ENCODE measurements at places on chromosomes 5 and 9.

DNA sequence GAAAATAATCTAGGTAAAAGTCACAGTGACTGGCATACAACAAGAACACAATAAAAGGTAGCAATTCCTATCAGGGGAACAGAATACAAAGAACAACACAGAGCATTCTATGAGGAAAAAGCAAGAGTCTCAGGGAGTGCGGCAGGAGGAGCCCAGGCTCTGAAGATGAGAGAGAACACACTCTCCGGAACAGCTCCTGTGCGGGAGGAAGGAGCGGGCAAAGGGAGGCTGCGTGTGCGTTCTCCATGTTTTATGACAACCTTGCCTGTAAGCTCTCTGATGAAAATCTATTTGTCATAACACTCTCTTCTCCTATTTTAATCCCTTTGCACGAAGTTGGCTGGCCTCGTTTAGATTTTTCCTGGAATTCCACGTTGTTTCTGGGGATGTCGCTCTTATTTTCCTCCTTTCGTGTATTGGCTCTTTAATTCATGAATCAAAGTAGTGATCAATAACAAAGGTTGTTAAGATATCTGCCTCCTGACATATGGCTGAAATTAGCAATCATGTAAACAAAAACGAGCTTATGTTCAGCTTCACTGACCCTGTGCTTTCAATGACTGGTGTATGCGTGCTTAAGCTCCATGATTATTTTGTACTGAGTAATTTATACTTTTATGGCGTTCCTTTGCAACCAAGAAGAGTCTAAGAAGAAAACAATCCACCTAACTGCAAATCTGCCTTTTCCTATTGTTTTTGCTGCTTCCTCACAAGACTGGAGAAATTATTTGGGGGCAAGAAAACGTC is 109.5 kb downstream of the MYO10 start:
- no peak for DNase-seq

DNA sequence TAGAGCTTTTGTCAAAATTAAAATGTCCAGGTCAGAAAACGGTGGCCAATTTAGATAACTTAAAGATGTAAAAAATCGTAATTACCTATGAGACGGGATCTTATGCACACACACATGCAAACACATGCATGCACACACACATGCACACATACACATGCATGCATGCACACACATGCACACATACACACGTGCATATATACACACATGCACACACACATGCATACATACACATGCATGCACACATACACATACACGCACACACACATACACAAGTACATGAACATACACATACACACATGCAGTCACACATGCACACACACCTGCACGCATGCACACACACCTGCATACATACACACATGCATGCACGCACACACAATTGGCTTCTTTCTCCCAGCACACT is 362.0 kb downstream of the IRX1 start:
- no peak for DNase-seq

DNA sequence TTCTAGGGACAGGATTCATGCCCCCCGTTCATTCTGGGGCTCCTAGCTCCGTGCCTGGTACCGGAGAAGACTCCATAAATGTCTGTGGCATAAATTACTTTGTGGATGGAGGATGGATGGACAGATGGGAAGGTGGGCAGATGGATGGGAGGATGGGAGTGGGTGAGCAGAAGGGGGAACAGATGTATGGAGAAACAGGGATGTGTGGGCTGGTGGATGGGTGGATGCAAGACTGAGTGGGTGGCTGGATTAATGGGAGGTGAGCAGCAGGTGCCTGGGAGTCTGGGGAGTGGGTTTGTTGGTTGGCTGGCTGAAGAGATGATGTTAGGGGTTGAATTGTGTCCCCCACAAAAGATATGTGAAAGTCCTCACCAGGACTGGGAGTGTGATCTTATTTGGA is 43.5 kb downstream of the SARDH start:
- DNase-seq: no peak

DNA sequence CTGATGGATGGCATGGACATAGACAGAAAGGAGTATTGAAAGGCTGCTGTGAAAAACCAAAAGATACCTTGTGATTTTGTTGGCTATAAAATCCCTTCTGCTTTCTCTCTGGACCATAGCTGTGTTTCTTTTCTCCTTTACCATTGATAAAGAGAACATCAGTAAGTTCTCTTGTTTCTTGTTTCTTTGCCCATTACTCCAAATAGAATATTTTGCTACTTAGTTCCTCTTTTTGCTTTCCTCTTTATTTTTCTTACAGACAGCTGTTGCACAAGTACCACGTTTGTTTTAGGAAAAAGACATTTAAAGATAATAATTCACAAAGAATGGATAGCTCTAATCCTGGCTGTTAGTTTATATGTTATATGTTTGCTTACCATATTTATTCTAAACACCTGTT is 1129.2 kb downstream of the DTWD2 start:
- no peak for DNase-seq

DNA sequence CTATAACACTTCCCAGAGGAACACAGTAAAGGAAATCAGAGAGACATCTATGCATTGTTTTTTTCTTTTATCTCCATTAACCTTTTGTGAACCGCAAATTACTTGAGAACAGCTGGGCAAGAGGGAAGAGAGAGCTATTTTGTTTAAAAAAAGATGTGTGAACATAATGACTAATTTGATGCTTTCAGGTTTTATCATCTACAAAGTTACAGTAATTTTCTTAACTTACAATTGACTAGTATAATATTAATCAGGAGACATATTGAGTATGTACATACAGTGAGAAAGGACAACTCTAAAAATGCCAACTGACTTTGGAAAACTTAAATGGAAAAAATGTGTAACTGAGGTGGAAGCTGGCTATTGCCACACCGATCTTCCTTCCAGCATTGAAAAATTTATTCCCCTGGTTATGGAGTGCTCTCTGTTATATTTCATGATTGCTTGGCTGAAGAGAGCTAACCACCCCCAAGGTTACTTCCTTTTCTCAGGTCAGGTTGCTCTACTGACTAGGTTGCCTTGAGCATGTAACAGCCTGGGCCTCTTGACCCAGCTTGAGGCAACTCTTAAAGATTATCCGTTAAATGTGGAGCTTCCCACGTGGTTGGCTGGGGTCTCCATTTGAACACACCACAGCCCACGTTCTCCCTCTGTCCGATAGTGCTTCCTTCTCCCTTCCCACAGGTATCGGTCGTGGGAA is 62.6 kb upstream of the C6 start:
- no peak for DNase-seq

GRCh38 chr5:82595113-82595512 is 317.0 kb upstream of the RPS23 start:
- DNase-seq: no peak

- no peak for DNase-seq
These were observed 342.5 kb downstream of the SPATA31D1 start for GRCh38 chr9:82331079-82331478.

DNA sequence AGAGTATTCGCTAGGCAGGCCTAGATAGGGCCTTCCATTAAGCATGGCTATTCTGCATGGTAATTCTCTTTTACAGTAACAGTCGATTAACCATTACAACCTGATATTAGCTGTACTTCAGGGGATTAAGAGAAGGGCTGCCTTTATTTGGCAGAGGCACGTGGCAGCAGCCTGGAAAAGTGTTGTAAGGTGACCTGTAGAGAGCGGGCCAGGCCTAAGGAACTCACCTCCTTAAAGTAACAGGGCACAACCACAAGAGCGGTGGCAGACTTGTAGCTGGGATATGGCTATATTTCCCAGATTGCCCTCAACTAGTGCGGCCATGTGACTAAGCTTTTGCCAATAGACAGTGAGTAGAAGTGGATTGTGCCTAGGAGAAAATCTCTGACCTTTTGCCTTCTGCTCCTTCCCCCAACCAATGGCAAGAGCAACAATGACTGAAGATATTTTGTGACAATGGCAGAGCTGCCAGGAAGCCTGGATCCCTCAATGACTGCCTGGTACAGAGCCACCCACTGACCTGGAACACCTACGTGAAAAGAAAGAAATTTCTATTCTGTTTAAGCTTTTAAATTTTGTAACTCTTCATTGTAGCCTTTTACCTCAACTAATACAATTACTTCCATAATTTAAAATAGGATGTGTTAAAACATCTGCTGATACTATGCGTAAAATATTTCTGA is 18.9 kb upstream of the ANKRD34B start:
- no peak for DNase-seq

- DNase-seq: no peak
These were observed 44.9 kb upstream of the HCN1 start for GRCh38 chr5:45741110-45741509.

GRCh38 chr9:113701774-113702755 is 174.0 kb upstream of the ZNF618 start:
- DNase-seq: no peak

DNA sequence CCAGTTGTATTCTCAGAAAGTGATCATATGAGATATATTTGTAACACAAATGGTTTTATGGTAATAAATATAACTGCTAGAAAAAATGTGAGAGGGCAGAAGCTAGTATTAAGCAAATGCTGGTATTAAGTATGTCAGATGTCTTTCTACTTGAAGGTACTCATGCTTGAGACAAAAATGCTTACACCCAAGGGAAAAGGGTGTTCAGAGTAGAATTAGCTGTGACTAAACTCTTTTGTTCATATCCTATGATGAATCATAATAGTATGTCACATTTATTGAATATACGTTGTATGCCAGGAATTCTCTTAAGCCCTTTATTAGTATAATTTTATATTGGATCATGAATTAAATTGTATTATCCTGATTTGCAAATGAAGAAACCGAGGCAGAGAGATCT is 2.2 kb downstream of the ADGRV1 start:
- DNase-seq: no peak

DNA sequence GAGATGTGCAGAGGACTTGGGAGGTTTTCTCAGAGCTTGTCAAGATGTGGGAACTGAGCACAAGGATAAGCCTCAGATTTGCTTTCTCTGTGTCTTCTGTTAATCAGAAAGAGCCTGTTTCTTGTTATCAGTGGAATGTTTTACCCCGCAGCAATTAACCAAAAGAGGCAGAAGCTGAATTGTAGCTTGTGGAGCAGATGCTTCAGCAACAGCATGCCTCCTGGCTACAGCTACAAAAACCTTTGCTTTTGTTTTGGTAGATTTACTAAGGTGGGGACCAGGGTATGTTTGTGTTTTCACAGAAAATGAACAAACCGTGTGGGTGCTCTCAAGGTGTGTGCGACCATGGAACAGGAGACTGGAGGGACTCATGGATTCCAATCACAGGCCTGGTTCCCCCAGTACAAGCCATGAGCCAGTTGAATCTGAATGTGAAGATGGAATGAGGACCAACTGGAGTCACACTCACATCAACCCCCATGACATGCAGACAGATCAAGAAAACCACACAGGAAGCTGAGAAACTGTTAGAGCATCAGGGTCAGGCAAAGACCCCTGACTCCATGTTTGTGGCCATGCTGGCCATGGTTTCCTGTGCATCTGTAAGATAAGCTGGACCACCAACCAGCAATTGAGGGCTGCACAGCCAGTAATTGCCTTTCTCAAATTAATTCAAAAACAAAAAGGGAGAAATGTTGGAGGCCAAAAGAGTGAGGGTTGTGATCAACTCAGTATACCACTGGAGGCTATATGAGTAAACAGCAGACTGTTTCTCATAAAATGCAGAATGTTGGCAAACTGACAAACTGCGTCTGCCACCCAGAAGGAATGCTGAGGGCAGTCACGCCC is 6.9 kb downstream of the UGT3A2 start:
- DNase-seq: no peak

DNA sequence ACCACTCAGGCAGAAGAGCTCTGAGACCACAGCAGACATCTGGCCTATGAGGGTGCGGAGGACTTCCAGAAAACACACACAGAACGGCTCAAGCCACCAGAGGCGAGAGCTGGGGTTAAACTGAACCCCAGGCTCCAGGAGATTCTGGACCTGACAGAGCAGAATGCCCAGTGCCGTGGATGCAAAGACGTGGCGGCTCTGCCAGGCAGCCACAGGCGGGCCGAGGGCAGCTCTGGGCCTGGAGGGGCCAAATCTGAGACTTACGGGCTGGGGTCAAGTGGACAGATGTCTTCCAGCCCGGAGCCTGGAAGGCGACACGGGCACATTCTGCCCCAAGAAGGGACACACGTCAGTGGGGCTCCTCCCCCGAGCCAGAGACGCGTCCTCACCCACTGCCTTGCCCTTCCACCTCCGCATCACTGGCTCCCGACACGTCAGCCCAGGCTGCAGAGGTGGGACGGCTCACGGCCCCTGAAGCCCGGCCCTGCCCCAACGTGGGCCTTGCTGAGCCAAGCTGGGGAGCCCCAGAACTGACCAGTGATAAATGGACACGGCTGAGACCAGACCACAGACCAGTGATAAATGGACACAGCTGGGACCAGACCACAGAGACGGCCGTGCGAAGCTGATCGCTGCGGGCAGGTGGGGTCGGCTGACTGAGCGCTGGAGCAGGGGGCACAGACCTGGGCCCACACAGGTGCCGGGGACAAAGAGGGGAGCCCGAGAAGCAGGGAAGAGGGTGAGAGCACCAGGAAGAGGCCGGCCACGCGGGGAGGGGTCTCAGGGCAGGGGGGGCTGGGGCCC is 40.9 kb upstream of the NSMF start:
- no peak for DNase-seq

DNA sequence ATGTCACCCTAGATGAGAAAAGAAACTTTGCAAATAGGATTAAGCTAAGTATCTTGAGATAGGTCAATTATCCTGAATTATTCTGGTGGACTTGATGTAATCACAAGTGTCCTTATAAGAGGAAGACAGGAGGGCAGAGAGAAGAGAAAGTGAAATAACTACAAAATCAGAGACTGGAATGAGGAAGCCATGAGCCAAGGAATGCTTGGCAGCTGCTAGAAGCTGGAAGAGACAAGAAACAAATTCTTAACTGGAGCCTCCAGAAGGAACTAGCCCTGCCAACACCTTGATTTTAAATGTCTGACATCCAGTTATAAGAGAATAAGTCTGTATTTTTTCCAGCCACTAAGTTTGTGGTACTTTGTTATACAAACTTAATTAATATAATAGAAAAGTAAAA is 480.0 kb downstream of the NR2F1-AS1 start:
- DNase-seq: no peak

- DNase-seq: no peak
These were observed 41.2 kb downstream of the GPR21 start for GRCh38 chr9:123074628-123075027.

GRCh38 chr5:124644138-124644537 is 102.3 kb downstream of the ZNF608 start:
- DNase-seq: no peak

DNA sequence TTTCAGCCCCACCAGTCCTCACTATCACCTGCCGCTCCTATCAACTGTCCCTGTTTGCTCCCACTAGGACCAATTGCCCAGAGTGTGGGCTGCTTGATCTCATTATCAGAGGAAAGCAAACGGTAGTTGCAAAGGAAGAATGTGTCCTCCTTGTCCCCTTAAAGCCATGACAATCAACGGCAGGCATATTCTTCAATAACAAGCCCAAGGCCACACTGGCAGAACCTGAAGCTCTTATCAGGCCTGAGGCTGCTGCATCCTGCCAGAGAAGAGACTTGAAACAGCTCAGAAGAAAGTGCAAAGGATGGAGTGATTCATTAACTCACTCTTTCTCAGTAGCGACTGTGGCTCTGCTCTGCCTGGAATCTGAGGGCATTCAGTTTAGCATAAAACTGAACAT is 39.2 kb upstream of the MAN2A1 start:
- DNase-seq: no peak
